Effector memory CD4-positive, alpha-beta T cell (primary cell): ENCODE measurements at places on chromosomes 7 and 10.

DNA sequence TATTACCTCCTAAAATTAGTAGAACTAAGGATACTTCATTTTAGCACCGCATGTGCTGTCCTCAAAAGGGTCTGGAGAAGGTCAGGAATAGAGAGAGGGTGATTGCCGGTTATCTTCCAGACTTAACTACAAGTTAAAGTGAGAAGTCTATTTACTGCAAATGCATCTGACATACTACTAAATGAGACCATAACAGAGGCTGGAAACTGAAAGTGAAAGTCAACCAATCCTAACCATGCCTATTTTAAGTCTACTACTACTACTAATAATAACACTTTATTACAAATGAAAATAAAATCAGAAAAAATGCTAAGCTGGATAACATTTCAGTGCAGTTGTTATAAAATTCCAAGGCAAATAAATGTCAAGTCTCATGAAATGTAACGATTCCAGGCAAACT lies 244.7 kb downstream of the KIF20B start:
- no peak for DNase-seq

- DNase-seq, result no peak
These were observed 559.7 kb downstream of the TCERG1L start for GRCh38 chr10:130751851-130752250.

GRCh38 chr10:28734938-28735759 lies 57.8 kb downstream of the BAMBI start:
- DNase-seq, result no peak

GRCh38 chr10:5526691-5527331 lies 2.0 kb downstream of the CALML3 start:
- no peak for DNase-seq

DNA sequence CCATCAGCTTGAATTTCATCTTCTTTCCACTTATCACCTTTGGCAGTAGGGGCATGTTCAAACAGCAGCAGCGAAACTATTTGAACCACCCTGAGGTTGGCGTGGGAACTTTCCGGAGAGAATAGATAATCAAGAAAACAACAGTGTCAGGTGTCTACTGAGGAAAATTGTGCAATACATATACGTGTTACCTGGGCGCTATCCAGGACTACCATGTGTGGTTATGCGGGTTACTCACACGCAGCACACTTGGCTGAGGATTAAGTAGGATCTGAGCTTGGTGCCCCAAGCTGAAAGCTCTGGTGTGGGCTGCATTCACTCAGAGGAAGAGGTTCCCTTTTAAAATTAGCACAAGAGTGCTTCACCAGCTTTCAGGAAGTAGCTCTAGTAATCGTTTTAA lies 8.8 kb upstream of the ABI1 start:
- no peak for DNase-seq

- no peak for DNase-seq
These were observed 40.0 kb downstream of the MINPP1 start for GRCh38 chr10:87544721-87545120.

DNA sequence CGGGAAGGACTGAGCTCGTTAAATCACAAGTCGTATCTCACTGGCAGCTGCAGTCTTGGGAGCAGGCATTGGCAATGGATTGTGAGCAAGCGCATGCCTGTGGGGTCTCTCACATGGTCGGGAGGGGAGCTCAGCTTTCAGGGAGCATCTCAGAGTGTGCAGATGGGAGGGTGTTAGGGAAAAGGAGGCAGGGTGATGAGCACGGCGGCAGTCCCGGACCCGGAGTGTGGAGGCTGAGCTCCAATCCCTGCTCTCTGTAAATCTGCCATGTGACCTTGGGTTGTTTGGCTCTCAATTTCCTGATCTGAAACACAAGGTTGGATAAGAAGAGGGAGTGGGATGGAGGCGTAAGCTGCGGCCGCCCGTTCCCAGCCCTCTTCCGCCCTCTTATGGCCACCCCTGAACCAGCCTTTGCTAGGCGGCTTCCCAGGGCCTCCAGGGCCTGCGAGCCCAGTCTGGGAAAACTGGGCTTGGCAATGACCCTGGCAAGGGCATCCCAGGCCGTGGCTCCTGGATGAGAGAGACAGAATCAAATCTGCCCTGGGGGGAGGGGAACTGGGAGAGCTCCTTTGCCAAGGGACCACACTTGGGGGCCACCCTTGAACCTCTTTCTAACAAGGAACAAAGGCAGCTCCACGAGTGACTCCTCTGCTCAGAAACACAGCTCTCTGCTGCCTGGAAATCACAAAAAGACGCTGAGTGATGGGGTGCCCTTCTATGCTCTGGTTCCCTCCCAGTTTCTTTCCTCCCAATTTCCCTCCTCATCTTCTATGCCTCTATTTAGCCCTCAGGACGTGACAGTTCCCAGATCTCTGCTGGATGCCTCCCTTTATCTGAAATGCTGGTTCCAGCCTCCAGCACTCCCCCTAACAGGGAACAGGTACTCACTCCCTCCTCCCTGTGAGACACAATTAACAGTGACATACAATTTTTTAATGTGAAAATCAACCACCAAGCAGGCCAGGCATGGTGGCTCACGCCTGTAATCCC lies 41.7 kb upstream of the LOXL4 start:
- DNase-seq, result no peak

DNA sequence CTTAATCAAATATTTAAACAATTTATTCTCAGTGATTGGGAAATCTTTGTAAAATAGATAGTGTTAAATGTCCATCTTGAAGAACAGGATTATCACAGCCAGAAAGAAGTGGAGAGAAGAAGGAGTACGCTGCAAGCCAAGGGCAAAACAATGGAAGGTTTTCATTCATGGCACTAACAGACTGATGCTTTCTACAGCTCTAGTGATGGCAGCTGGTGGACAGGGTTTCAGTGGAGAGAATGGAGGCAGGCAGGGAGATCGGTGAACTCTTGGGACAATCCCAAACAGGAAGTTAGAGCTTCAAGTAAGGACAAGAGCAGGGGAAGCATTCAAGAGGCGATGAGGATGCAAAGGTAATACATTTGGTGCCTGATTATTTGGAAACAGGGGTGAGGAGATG lies 207.0 kb downstream of the JAZF1 start:
- DNase-seq, result no peak

GRCh38 chr7:5689118-5689517 lies 92.3 kb downstream of the RNF216 start:
- peak; percentile 44 for DNase-seq

GRCh38 chr10:16789261-16789660 lies 28.0 kb downstream of the RSU1 start:
- DNase-seq, result no peak

- DNase-seq, result no peak
These were observed 6.0 kb downstream of the CREB5 start for GRCh38 chr7:28418311-28418710.

- DNase-seq, result peak; percentile 31
These were observed 436 bp downstream of the GNB2 start for GRCh38 chr7:100673942-100674410.

DNA sequence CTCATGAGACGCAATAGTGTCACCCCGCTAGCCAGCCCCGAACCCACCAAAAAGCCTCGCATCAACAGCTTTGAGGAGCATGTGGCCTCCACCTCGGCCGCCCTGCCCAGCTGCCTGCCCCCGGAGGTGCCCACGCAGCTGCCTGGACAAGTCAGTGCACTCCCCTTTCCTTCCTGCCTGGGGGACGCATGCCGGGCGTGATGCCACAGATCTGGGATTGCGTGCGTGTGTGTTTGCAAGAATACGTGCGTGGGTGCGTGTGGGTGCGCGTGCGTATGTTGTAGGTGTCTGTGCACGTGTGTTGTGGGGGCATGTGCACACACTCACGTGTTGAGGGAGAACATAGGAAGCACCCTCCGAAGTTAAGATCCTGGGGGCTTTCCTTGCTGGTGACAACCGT lies 23.5 kb downstream of the PFKFB3 start:
- DNase-seq, result no peak

- DNase-seq, result peak; percentile 43
These were observed 15.3 kb downstream of the KCNH2 start for GRCh38 chr7:150962553-150963399.

GRCh38 chr10:11285171-11285570 lies 267.5 kb downstream of the CELF2 start:
- DNase-seq, result no peak
